ENCODE measurements at places on chromosomes 11 and 22. TPM values are rescaled to one million over a fixed set of nuclear protein-coding genes. Genes with fewer than 3 reads are reported as not detected.

GRCh38 chr11:102118937-102119336 is 8.7 kb downstream of the YAP1 start:
- H3K4me3 ChIP-seq: no peak overlapping the region
- no peak overlapping the region for H3K27ac ChIP-seq
- no peaks in the 10 kb centered on the region for H3K4me1 ChIP-seq
- peaks cover 31% of the 10 kb centered on the region for H3K27me3 ChIP-seq
- DNase-seq: no peak
- no peaks in the 10 kb centered on the region for H3K36me3 ChIP-seq

DNA sequence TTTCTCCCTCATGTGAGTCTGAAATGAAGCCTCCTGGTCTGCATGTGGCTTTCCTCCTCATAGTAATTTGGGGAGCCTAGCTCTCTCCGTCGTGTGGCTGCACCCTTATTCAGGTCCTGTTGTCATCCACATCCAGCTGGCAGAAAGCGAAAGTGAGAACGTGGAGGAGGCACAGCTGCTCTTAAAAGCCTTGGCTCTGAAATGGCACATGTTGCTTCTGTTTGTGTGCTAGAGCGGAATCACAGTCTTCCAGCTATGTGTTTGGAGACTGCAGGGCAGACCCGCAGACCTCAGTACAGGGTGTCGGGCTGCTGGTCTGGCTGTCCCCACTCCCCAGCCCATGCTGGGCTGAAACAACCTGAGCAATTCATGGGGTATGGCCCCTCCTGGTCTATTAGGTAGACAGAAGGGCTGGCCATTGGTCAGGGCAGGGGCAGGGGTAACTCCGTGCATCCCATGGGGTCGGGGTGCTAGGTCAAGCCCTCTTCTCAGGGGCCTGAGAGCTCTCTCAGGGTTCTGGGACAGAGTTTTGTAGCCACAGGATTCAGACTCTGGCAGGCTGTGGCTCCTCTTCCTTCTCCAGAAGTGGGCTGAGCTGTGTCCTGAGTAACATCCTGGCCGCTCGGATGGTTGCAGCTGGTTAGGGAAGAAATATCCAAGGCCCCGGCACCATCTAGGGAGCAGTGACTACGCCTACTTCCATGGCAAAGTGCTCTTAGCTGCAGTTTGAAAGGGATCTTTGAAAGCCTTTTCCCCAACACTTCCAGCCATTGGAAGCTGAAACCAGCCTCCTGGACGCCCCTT is 50.6 kb downstream of the C11orf96 start:
- H3K36me3 ChIP-seq: no peaks in the 10 kb centered on the region
- no peaks in the 10 kb centered on the region for H3K4me1 ChIP-seq
- no peak for DNase-seq
- H3K27me3 ChIP-seq: peaks cover 5% of the 10 kb centered on the region
- H3K27ac ChIP-seq: no peak overlapping the region
- no peak overlapping the region for H3K4me3 ChIP-seq

GRCh38 chr11:8006349-8006977 is 19.3 kb downstream of the EIF3F start:
- no peaks in the 10 kb centered on the region for H3K4me1 ChIP-seq
- no peaks in the 10 kb centered on the region for H3K27me3 ChIP-seq
- H3K27ac ChIP-seq: no peak overlapping the region
- peak; percentile 14 for DNase-seq
- no peaks in the 10 kb centered on the region for H3K36me3 ChIP-seq

The UBQLN3 gene
- total RNA-seq: not detected

DNA sequence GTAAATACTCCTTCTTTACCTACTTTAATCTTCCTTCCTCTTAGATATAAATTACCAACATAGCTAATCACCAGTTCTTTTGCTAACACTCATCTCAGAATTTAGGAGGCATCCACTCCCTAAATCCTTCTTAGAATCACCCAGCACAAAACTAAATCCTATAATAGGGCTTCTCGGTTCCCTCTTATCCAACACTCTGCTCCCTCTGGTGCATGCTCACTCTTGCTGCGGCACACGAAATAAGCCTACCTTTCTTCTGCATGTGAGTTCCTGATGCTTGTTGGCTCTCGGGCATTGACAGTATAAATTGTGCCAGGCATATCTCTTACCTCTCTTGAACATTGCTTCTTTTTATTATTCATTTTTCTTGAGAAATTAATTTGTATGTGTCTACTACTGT is 61.0 kb downstream of the OR5AK2 start:
- H3K27ac ChIP-seq: no peak overlapping the region
- H3K27me3 ChIP-seq: peaks cover 2% of the 10 kb centered on the region
- no peak overlapping the region for H3K4me3 ChIP-seq
- no peak for DNase-seq

DNA sequence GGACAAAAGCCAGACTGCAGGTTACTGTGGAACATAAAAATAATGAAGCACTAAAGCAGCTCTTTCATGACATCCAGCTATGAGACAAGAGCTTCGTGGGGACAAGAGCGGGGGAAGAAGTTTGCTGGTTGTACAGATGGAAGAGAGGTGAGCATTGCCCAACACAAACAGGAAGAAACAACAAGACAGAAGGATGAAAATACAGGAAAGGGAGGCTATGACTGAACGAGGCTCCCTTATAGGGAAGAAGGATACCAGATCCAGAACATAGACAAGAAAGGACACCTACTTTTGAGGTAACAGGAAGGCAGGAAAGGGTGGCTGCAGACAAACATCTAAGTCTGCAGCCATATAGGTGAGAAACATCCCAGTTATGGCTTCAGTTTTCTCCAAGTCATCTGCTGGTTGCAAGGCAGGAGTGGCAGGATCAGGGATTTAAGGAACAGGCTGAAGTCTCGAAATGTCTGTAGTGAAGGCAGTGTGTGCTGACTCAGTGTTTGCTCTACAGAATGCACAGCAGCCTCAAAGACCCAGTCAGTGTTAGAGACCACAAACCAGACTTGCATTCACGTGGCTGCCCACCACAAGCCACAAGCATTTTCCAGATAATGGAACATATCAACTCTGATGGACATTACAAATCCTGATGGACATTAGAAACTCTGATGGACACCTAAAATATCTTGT is 1.9 kb downstream of the CLTCL1 start:
- H3K36me3 ChIP-seq: no peaks in the 10 kb centered on the region
- no peak for DNase-seq
- H3K4me3 ChIP-seq: peak overlapping the region; percentile 3
- H3K27me3 ChIP-seq: peaks cover 48% of the 10 kb centered on the region

DNA sequence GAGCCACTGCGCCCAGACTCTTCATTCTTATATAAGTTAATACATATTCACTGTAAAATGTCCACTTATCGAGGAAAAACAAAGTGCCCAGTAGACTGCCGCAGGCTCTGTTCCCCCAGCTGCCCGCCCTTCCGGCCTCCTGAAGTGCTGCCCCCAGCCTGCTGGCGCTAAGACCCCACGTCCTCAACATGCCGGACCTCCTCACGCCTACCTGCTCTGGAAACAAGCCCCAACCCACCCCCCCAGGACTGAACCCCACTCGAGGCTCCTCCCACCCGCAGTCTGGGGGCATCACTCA is 1.1 kb downstream of the GATD1 start:
- H3K4me3 ChIP-seq: peak overlapping the region; percentile 79
- H3K36me3 ChIP-seq: no peaks in the 10 kb centered on the region
- H3K27me3 ChIP-seq: no peaks in the 10 kb centered on the region
- H3K4me1 ChIP-seq: peaks cover 14% of the 10 kb centered on the region

DNA sequence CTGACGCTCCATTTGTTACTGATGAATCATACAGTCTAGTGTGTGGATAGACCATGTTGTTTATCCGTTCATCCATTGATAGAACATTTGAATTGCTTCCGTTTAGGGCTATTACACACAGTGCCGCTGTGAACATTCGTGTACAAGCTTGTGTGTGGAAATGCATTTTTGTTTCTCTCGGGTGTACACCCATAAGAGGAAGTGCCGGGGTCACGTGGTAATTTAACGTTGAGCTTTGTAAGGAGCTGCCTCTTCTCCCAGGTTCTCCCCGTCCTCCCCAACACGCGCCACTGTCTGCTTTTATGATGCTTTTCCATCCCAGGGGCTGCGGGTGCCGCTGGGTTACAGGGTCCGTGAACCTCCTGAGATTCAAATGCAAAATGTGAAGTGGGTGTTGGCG is 142.3 kb downstream of the IGLL1 start:
- no peaks in the 10 kb centered on the region for H3K36me3 ChIP-seq
- H3K27me3 ChIP-seq: peaks cover 7% of the 10 kb centered on the region
- no peaks in the 10 kb centered on the region for H3K4me1 ChIP-seq
- no peak overlapping the region for H3K27ac ChIP-seq
- no peak for DNase-seq

- H3K27me3 ChIP-seq: peaks cover 2% of the 10 kb centered on the region
- peaks cover 47% of the 10 kb centered on the region for H3K4me1 ChIP-seq
- H3K27ac ChIP-seq: peak overlapping the region; percentile 92
- peak overlapping the region; percentile 88 for H3K4me3 ChIP-seq
- peaks cover 22% of the 10 kb centered on the region for H3K36me3 ChIP-seq
- peak; percentile 19 for DNase-seq
Observed at GRCh38 chr11:692824-693414, 2.1 kb downstream of the DEAF1 start.

The CYP2R1 gene
- 13.7 TPM for total RNA-seq

DNA sequence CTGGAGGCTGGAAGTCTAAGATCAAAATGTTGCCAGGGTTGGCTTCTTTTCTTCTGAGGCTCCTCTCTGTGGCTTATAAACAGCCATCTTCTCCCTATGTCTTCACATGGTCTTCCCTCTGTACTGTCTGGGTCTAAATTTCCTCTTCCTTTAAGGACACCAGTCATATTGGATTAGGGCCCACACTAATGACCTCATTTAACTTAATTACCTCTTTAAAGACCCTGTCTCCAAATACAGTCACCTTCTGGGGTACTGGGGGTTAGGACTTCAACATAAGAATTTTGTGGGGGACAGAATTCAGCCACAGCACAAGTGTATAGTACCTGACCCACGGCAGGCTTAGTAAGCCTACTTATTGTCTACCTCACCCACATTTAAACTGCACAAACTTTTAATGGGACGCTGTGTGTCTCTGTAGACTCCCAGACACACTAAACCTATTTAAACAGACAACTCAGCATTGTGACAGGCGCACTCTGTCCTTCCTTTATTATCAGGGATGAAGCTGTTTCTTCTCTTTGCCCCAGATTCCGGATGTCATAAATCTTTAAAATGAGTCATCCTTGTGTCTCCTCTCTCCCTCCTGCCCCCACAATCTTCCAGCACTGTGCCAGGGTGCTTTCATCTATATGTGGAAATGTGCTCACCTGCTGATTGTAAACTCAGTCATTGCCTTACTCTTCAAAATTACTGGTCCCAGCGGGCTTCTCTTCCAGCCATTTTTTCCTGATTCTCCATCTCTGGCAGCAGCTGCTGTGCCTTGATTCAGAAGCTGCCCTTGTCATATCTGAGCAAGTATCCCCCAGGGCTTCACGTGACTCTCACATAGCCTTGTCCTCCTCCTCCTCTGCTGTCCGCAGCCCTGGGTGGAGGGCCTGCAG is 5.4 kb upstream of the MAPK8IP1 start:
- no peak overlapping the region for H3K4me3 ChIP-seq
- no peak overlapping the region for H3K27ac ChIP-seq
- peaks cover 2% of the 10 kb centered on the region for H3K4me1 ChIP-seq
- DNase-seq: no peak
- no peaks in the 10 kb centered on the region for H3K27me3 ChIP-seq

The TENM4 gene
- 0.03 TPM for total RNA-seq

- H3K4me1 ChIP-seq: no peaks in the 10 kb centered on the region
- H3K4me3 ChIP-seq: no peak overlapping the region
- H3K27ac ChIP-seq: no peak overlapping the region
- H3K36me3 ChIP-seq: no peaks in the 10 kb centered on the region
- peaks cover 2% of the 10 kb centered on the region for H3K27me3 ChIP-seq
Observed at GRCh38 chr11:64156235-64157011, 9.5 kb downstream of the MACROD1 start.

DNA sequence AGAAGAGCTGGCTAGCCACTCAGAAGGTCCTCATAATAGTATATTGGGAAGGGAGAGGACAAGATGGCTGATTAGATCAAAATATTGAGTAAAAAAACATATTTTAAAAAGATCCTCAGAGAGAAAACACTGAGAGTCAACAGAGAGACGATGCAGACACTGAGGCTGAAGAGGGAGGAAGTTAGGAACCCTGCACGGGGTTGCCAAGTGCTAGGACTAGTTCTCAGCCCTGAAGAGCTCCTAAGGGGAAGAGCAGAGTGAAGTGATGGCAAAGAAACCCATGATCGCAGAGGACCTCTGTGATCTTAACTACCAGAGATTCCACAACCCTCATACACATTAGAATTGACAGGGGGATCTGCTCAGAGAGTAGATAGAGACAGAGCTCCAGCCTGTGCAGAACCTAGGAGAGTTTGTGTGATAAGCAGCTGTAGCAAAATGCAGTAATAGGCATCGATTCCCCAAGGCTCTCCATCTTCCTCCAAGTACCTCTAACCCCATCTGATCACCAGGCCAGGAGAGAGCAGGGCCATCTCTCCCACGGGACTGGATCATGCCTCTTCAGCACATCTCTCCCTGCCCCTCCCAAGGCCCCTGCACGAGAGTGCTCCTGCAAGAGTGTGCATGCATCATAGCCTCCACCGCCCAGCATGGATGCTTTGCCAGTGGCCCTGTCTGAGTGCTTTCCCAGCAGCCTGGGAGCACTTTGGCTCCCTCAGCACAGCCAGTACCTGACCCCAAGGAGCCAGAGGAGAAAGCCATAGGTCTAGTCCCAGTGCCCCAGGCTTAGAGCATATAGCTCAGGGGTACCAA is 41.2 kb upstream of the ARL14EP start:
- H3K4me3 ChIP-seq: no peak overlapping the region
- H3K27me3 ChIP-seq: peaks cover 9% of the 10 kb centered on the region
- no peaks in the 10 kb centered on the region for H3K36me3 ChIP-seq
- no peak for DNase-seq
- peaks cover 17% of the 10 kb centered on the region for H3K4me1 ChIP-seq

DNA sequence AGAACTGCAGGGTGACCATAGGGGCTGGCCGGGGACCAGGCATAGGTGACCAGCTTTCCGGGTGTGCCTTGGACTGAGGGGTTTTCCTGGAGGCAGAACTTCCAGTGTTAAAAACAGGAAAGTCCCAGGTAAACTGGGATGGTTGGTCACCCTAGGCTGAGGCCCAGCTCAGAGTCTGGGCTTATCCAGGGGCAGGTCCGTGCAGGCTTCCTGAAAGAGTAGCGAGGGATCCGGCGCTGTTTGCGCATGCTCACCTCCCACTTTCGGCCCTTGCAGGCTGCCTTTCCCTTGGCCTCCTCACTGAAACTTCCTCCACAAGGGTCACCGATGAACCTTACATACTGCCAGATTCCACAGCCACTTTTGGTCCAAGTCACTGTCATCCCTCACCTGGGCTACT is 119.8 kb upstream of the PLET1 start:
- H3K27me3 ChIP-seq: no peaks in the 10 kb centered on the region
- no peak overlapping the region for H3K4me3 ChIP-seq
- H3K36me3 ChIP-seq: no peaks in the 10 kb centered on the region
- DNase-seq: no peak
- H3K27ac ChIP-seq: no peak overlapping the region

The CCDC116 gene
- 0.73 TPM for total RNA-seq

The LMNTD2 gene
- 0.64 TPM for total RNA-seq

GRCh38 chr22:50400406-50400805 is 57.3 kb downstream of the PPP6R2 start:
- no peak for DNase-seq
- H3K4me1 ChIP-seq: peaks cover 21% of the 10 kb centered on the region
- peaks cover 13% of the 10 kb centered on the region for H3K36me3 ChIP-seq
